ENCODE measurements at places on chromosomes 2 and 18. TPM values are rescaled to one million over a fixed set of nuclear protein-coding genes. Genes with fewer than 3 reads are reported as not detected.

DNA sequence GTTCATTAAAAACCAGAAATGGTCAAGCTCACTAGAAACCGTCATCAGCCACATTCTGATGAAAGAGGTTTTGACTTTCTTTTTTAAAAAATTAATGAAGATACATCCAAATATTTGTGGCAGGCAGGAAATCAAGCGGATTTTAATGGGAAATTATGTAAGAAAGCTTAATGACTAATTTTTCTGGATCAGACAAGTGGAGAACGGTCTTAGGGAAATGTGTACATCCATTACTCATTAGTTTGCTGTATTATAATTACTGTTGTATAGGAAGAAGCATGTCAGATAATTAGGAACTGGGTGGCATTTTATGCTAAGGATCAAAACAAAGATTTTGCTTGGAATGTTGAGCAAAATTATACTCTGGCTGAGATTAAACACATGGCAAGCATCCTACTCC is 39.4 kb downstream of the AGAP1 start:
- no peak for DNase-seq

DNA sequence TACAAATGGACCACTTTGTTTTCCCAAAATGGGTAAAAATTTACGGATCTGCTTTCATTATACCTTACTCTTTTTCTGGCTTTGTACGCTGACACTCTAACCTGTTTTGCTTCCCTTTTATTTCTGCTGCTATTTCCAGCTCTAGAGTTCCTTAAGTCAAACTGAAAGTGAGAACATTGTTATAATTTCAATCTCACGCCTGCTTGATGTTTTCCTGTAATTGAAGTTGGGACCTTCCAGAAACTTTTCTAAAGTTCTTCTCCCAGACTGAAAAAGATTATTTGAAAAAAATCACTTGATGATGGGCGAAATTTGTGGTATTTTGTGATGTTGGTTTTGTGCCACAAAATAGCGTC is 1.8 kb downstream of the GLS start:
- no peak for DNase-seq

- no peak for DNase-seq
Measured at GRCh38 chr2:146240391-146240790, 1604.4 kb upstream of the ACVR2A start.

GRCh38 chr2:43707255-43708015 is 31.2 kb upstream of the C1GALT1C1L start:
- no peak for DNase-seq

- DNase-seq, result peak; percentile 57
Measured at GRCh38 chr18:3665780-3666525, 216.0 kb downstream of the TGIF1 start.

DNA sequence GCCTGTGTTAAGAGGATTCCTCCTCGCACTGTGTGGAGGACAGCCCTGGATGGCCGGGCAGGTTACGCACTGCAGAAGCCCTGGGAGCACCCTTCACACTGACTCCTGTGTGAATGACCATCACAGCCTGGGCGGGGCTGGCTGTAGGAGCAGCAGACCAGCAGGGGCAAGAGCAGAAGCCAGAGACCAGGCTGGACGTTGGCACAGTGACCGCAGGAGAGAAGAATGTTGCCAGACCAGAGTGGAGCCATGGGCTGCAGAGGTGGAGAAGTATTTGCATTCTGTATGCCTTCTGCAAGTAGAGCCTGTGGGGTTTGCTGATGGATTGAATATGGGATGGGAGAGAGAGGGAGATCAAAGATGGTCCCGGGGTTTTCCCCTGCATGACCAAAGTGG is 23.1 kb downstream of the LRRFIP1 start:
- DNase-seq, result no peak

- DNase-seq, result no peak
Measured at GRCh38 chr2:25586726-25587144, 86.6 kb downstream of the DTNB start.

DNA sequence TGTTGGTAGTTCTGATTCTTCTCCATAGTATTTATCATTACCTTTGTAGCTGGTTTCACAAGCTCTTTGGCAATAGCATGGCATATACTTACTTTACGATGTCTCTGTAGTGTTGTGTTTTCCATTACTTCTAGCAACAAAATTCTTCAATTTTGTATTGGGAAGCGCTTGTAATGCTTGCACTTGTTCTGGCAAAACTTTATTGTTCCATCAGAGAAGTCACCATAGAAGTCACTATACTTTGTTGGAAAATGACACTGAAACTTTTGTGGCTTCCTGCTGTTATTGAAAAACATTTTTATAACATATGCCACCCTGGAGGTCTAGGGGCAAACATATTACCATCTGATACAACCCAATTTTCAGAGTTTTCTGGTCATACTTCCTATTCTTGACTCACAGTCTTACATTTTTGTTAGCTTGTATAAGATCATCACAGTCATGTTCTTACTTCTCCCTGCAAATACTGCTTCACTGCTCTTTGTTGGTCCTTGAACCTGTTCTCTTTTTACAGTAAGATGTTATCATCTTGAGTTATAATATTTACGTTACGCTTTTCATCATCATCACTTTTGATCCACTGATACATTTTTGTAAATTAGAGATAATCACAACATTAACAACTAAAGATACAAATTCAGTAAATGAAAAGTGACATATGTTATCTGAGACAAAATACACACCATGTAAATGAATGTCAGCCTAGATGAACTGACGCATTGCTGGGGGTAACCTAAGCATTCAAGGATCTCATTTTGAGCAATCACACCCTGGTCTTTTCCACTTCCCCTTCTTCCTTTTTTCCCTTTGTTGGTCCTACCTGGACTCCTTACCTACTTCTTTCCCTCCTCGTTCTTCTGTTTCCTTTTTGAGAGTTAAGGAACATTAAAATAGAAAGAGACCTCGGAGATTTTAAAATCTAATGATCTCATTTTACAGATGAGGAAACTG is 33.3 kb upstream of the CXCR4 start:
- DNase-seq, result no peak

DNA sequence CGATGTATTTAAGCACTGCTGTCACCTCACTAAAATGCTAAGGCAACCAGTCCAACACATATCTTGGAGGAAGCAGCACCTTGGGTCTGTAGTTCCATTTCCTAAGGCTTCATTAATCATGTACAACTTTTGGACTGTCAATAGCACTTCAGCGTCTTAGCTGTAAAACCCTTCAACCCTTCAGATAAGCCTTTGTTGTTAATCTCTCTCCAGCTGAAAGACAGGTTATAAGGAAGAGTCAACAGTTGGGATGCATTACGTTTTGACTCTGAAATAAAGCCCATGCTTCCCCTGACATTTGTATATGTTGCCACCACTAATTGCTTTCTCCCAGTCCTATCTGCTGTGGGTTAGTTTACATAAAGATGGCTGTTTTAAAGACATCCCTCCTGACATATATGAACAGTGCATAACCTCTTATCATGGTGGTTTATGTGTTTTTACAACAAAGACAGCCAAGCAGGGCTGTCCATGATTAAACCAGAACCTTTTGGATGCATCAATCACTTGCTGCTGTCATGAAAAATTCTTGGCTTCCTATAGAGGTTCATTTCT is 81.5 kb downstream of the EPHA4 start:
- DNase-seq, result no peak

DNA sequence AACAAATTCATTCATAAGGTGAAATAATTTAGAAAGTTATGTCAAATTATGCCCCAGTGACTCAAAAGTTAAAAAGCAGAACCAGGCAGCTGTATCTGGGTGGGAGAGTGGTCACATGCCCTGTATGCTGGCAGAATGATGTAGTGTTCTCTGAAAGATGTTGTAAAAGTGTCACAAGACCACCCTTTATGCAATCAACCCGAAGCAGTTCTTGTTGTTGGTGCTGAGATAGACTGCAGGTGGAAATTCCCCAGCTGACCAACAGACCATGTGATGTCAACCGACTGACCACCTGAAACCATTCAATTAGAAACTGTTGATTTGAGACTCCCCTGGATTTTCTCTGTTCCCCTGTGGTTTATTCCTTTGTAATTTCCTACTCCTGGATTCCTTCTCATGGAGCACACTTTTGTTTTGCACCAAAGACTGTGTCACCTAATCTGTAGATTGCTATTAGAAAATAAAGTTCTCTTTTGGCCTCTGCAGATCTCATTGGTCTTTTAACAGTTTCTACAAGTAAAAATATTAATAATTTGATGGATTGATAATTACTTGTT is 1341.3 kb upstream of the LRRTM1 start:
- DNase-seq, result no peak

- DNase-seq, result no peak
Measured at GRCh38 chr2:200216310-200216709, 90.2 kb upstream of the SPATS2L start.

ASTL gene
- total RNA-seq, result not detected

SRD5A2 gene
- not detected for total RNA-seq

HJURP gene
- 0.09 TPM for total RNA-seq

RGPD3 gene
- 0.50 TPM for total RNA-seq

NCKAP1 gene
- 115 TPM for total RNA-seq

NT5C1B gene
- not detected for total RNA-seq

All from omental fat pad (tissue), 4 donors.